ENCODE measurements at places on chromosomes 2 and 18. TPM values are rescaled to one million over a fixed set of nuclear protein-coding genes. Genes with fewer than 3 reads are reported as not detected.

DNA sequence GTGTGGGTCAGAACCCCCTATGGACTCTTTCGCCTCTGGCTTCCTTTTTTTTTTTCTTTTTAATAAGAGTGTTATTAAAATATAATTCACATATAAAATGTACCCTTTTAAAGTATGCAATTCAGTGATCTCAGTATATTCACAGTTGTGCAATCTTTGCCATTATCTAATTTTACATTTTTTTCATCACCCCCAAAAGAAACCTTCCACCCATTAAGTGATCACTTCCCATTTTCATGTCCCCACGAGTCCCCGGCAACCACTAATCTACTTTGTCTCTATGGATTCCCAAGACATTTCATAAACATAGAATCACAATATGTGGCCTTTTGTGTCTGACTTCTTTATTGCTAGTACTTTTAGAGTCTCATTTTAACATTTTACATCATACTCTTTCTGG lies 38.7 kb upstream of the ANXA4 start:
- DNase-seq: no peak

DNA sequence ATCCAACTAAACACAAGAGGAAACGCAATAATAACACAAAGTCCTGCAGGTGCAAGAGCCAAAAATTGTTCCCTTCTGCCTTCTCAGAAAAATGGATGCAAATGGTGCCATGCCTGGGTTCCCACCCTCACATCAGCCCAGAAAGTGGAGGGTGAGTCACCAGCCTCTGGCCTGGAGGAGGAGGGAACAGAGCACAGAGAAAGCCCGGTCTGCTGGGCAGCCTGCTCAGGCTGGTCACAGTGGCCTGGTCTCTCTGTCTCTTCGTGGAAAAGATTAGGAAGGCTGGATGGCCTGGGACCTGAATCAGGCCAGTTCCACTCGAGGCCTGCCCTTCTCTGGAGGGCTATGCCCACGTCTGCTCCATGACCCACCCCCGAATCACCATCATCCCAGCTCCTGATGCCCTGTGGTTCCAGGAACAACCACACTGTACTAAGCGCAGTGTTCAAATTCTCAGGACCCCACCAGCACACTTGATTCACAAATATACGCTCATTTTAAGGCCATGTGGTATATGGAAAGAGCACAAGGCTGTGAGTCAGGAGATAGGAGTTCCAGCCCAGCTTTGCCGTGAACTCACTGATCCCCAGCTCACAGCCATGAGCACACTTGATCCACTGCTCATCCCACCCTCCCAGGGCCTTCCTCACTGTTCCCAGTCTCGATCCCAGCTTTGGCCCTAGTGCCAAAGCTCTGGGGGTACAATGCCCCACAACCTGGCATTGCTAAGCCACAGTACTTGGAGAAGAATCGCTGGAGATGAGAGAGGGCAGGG lies 82.1 kb downstream of the ZBTB7C start:
- DNase-seq: no peak

- DNase-seq: no peak
Observed at GRCh38 chr2:69926849-69927515, 12.1 kb downstream of the MXD1 start.

The GPR45 gene
- total RNA-seq: not detected

- no peak for DNase-seq
Observed at GRCh38 chr2:157487747-157488146, 43.9 kb upstream of the CYTIP start.

DNA sequence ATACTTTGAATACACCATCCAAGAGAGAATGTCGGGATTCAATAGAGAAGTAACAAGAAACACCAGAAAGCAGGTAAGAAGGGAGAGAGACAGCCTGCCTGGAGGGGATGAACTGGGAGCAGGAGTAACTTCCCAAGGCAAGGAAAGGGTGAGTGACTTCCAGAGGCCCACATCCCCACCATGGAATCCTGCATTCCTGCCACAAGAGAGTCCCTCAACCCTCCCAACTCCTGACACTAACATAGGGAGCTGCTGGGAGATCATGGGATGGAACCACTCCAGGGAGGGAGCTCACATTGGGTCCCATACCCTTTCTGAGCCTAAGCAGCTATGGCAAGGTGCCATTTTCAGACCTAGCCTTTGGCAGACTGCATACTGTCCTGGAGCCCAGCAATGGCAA lies 5.5 kb upstream of the TMEM163 start:
- no peak for DNase-seq

DNA sequence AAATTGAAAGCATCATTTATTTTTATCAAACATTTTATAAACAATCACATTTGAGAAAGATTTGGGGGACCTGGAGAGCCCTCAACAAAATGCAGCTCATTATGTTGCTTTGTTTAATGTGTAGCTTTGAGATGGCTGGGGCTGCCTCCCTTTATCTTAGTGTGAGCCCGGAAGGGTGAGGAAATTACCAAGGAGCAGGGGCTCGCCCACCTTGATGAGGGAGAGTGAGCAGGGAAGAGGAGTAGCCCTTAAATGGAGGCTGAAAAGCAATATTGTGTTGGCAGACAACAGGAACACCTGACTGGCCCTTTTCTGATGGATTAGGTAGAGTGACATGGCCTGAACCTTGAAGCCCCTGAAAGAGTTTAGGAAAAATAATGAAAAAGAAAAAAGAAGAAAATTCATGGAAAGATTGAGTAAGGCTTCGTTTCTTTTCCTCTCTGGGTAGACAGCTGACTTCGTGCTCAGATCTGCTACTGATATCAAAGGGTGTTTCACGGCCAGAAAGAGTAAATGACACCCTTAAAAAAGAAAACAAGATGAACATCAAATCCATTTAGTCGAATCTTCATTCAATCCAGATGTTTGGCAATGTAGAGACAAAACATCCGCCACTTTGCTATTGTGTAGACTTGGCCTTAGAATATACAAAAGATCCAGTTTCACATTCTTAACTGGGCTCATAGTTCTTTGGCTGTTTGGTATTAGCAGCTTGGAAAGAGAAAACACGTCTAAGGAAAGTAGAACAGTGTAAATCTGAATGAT lies 206.5 kb upstream of the TCF4 start:
- no peak for DNase-seq

DNA sequence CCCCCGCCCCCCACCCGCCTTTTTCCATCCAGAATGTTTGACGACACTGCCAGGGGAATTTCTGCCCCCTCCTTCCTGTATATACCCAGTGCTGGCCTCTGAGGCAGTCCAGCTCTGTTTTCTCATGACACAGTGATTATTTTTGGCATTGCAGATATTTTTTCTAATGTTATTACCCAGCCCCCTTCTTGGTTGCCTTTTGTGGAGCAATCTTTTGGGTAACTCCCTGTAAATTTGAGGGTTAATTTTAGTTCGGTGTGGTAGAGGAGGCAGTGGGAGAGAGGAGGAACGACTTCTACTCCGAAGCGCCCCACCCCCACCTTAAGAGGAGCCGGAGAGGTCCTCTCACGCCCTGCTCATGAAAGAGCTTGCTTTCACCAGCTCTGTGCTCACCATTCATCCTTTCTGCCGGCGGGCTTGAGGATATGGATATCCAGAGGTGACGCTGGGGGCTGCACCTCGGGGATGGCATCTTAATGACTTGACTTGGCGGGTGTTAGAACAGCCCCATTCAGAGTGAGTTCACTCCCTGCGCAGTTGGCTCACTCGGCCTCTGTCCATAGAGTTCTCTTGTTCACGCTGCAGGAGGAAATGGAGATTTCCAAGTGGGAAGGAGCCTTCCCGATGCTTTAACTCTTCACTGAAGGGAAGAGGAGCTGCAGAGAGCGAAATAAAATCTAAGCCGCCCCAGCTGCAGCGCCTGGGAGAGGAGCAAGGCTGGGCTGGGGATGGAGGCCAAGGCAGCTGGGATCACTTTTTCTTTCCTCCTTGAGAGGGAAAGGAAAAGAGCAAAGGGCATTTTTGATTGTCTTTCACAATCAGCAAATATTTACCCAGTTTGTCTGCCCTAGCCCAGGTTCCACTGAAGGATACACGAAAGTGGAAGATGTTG lies 38.4 kb downstream of the EPAS1 start:
- DNase-seq: no peak

The POTEI gene
- 0.92 TPM for total RNA-seq

DNA sequence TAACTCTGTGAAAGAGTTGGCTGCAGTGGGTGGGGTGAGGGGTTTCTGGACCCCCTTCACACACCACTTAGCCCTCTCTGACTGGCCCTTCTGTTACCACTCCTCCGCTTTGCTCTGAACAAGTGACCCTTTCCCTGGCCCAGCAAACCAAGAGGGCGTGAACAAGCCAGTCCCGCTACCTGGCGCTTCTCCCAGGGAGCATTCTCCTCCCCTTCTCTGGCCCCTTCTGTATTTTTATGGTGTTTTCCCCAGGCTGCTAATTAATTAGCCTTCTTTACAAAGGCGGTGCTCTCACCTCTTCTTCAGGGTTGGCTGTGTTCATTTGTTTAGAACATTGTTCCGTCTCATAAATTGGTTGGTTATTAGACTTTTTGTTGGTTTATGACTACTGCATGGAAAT lies 180.1 kb downstream of the MGAT5 start:
- no peak for DNase-seq

- DNase-seq: no peak
Observed at GRCh38 chr18:45628979-45629958, 14.0 kb downstream of the SLC14A2 start.

The MDH1B gene
- 0.85 TPM for total RNA-seq

GRCh38 chr2:64311191-64311910 lies 142.6 kb upstream of the LGALSL start:
- DNase-seq: no peak

DNA sequence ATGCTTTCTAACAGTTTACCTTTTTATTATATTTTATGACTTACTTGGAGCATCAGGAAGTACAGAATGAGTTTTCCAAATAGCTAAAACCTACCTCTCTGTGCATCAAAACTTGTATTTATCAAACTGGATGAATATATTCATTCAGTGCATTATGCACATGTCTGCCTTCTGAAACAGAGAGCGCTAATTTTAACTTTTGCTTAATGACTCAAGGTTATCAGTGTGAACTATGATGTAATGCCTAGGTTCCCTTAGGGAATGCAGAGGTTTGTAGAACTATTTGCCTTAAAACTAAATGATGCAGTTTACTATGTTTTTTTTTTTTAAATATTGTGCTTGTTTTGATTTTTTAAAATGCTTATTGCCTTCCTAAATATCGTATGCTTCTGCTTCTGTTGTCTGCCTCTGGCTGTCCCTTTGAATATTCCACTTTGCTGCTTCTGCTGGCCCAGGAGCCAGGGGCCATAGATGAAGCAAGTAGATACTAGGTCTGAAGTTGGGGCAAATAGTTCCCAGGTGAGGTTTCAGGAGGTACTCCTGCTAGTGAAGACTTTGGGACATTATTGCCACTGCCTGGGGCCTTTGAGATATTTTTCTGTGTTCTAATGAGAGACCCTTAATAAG lies 16.5 kb downstream of the TMEM178A start:
- DNase-seq: no peak

The TEX44 gene
- total RNA-seq: not detected

DNA sequence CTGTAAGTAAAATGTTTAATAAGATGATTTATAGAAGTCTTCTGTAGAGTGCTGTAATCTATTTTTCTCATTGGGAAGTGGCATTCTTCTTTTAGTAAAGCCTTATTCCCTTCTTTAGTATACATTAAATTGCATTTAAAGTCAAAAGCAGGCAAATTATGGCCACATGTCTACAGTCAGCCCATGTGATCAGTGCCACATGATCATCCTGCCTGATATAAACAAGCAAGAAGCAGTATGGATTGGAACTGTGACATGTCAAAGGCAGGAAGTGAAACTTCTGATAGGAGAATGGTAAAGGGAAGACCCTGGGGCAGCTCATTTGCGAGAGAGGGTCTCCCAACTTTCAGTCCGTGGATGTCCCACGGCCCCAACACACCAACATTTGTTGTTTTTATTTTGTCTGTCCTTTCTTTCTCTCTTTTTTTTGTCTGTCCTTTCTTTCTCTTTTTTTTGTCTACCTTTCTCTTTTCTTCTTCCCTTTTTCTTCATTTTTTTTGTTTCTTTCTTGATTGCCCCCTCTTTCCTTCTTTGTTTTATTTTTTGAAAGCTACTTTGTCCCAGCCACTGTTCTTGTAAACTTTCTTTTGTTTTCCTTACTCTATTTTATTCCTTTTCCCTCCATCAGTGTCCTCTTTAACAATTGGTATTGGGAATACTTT lies 154.9 kb downstream of the DTNA start:
- no peak for DNase-seq

The SPC25 gene
- total RNA-seq: 21.1 TPM

GRCh38 chr2:223586261-223586660 lies 15.9 kb downstream of the SCG2 start:
- DNase-seq: no peak

DNA sequence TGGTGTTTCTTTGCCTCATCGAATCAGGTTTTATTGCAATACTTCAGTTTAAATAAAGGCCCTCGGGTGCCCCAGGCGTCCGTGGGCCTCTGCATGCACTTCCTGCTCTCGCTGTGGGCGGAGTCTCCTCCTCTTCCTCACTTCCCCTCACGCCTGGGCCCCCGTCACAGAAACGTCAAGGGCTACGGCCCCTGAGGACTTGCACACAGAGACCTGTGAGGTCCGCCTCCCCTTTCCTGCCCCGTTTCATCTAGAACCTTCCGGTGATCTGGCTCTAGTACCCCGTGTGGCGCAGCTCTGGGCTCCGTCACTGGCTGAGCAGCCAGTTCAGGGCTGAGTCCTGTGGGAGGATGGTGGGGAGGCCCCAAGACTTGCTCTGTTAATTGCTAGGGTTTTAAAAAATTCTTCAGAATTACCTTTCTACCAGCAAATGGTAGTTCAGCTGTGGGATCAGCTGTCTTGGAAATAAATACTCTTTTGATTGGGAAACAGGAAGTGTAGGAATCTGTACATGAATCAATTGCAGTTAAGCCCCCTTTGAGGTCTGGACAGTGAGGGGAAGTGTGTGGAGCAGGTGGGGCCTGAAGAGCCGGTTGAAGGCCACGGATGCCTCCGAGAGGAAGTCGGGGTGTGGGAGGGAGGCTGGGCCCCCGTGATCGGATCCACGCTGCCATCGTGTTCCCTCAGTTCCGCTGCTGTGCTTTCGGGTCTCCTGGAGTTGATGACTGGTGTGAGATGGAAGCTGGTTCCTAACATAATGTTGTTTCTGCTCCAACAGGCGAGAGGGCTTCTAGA lies 10.2 kb downstream of the NFATC1 start:
- no peak for DNase-seq

The OTOS gene
- not detected for total RNA-seq

DNA sequence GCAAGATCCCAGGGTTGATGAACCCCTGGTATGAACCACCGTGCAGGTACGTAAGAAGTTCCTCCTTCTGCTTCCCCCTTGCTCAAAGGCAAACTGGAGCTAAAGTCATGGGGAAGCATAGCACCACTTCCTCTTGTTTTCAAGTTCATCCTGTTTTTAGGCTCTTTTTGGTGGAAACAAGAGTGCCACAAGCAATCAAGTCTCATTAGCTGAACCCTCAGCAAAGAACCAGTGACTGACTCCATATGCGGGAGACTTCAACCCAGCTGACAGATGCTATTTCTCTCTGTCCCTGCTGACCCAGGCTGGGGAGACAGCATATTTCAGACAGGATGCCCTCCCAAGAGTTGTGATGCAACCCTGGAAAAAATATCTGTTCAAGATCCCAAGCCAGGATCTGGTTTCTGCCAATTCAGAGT lies 47.7 kb downstream of the BCL2 start:
- DNase-seq: no peak
